Stimulated activated CD4-positive, alpha-beta T cell treated with anti-CD3 and anti-CD28 coated beads, Interleukin-1b, Interleukin-23, amount 100 ng/mL, for 4 hours (primary cell): ENCODE measurements at places on chromosomes 6 and 20.
A peak's percentile ranks its signal among the peaks of the same experiment; 100 is the strongest.

DNA sequence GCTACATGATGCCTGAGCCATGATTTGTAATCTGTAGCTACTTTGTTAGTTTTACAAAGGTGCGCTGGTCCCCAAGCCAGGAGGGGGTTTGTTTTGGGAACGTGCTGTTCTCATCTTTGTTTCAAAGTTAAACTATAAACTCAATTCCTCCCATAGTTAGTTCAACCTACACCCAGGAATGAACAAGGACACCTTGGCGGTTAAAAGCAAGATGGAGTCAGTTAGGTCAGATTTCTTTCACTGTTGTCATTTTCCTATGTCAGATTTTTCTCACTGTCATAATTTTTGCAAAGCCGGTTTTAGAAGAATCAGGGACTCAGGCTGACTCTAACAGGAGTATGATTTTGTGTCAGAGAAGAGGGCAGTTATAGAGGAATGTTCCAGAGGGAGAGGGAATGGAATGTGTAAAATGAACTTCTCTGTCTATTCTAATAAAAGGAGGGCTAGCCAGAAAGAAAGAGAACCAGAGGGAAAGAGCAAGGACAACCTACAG is 2.3 kb upstream of the GMPR start:
- no peak for DNase-seq

DNA sequence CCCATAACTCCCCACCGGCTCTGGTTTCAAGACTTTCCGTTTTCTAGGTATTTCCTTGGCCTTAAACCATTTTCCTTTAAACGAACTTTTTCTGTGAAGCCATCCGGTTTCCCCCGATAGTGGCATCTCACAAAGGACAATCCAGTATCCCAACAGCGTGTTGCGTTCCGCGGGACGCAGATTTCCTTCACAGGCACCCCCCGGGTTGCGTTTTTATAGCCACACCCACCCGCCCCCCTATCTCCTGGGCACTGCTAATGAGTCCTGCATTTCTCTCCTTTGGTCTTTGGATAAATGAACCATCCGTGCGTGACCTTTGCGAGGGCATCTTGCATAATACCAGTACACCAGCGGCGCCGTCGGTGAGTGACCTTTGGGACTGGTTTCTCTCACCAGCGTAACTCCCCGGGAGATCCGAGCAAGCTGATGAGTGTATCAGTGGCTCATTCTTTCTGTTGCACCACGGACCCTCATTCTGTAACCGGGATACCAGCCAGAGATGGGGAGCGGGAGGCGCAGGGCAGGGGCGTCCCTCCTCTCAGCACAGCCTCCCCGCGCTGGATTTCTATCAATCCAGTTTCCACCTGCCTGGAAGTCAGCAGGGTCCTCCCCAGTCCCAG is 586 bp upstream of the NQO2 start:
- DNase-seq: no peak

- DNase-seq: no peak
Observed at GRCh38 chr20:57921676-57922075, 211.9 kb upstream of the PMEPA1 start.

DNA sequence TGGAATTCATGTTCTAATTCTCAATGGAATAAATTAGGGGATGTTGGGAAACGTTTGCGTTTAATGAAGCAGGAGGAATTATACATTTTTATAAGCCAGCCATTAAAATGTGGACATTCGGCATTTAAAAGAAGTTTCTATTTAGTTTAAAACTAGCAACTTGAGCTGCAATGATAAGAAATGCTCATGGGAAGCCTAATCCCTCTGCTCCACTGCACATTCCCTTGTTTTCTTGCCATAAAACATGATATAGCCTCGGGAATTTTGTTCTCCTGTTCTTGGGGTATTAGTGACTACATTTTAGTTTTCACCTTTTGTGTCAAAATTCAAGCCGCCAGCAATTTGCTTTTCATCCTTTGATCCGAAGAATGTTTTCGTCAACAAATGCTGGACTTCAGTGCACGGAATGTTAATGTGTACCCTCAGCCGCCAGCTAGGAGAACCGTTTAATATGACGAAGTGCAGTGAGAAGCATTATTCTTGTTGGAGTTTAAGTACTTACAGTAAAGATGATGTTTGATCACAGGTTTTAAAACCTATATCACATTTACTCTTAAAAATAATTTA is 137.9 kb downstream of the HIVEP1 start:
- no peak for DNase-seq

- DNase-seq: no peak
Observed at GRCh38 chr6:119297049-119297448, 52.5 kb downstream of the MAN1A1 start.

- DNase-seq: no peak
Observed at GRCh38 chr6:158560836-158561320, 987 bp downstream of the TMEM181 start.

DNA sequence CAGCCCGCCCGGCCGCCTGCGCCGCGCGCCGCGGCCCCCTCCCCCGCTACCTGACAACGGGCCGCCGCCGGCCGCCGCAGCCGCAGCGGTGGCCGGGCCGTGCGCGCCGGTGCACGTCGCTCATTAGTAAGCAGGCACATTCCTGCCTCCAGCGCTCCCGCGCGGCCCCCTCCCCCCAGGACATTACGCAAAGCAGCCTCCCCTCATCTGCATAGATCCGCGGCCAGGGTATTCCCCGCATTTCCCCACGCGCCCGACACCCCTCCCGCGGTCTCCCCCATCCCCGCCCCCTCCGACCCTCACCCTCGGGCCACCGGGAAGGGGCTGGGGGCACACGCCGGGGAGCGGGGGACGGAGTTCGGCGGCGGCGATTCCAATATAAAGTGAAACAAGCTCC is at the start of gene HIVEP2:
Gene HIVEP2, minus strand, starts transcription at position 128 of the 397 bp plus-strand sequence. CDS start 170,438 bp downstream, outside the sequence.
- DNase-seq: peak; percentile 88

- no peak for DNase-seq
Observed at GRCh38 chr6:20778459-20778858, 244.2 kb downstream of the CDKAL1 start.

DNA sequence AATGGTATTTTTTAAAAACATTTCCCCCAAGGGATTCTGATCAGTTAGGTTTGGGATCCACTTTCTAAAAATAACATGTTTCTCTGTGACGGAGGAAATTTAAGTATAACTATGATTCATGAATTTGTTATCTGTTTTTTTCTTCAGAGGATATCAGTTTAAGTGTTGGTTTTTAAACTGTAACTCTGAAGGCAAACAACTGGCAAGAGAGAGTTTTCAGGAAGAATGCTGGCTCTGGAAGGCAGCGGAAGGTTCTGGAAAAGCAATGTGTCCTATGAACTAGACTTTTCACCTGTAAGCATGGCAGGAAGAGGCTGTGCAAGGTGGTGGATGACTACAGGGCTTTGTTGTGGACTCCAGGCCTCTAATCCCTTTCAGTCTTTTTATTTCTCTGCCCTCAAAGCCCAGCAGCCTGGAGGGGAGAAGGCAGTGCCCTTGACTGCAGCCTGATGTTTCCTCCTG is 153.1 kb downstream of the GMPR start:
- no peak for DNase-seq

DNA sequence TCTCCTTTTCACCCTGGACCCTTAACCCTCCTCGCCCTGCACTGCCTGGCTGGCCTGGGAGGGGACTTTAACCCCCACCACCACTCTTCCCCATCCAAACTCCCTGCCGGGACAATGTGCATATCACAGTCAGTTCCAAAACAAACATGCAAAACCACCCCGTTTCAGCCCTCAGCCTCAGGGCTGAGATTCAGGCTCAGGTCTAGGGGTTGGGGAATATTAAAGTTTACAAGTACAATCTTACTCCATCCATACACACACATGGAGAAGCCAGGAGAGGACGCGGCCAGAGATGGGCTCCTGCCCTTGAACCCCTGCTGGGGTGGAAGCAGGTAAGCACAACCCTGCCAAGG is 534 bp downstream of the KIAA1755 start:
- no peak for DNase-seq

- no peak for DNase-seq
Observed at GRCh38 chr6:42274898-42275297, 57.2 kb upstream of the MRPS10 start.

- DNase-seq: no peak
Observed at GRCh38 chr20:42588847-42589246, 600.9 kb downstream of the PTPRT start.

DNA sequence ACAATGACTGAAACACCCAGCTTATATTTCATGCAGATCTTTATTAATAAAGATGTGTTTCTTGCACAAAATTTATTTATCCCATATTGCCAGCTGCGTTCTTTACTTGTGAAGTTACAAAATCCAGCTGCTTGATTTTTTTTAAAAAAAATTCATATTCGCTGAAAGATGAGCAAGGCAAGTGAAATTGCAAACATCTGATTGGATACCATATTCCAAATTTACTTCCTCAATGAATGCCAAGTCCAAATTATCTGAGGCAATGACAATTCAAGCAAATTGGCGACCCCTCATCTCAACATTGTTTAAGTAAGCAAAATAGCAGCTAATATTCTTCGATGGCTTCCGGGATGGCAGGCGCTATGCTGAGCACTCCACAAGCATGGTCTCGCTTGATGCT is 37.7 kb downstream of the ZFP64 start:
- DNase-seq: no peak

- DNase-seq: no peak
Observed at GRCh38 chr6:22972771-22973170, 403.4 kb downstream of the HDGFL1 start.

DNA sequence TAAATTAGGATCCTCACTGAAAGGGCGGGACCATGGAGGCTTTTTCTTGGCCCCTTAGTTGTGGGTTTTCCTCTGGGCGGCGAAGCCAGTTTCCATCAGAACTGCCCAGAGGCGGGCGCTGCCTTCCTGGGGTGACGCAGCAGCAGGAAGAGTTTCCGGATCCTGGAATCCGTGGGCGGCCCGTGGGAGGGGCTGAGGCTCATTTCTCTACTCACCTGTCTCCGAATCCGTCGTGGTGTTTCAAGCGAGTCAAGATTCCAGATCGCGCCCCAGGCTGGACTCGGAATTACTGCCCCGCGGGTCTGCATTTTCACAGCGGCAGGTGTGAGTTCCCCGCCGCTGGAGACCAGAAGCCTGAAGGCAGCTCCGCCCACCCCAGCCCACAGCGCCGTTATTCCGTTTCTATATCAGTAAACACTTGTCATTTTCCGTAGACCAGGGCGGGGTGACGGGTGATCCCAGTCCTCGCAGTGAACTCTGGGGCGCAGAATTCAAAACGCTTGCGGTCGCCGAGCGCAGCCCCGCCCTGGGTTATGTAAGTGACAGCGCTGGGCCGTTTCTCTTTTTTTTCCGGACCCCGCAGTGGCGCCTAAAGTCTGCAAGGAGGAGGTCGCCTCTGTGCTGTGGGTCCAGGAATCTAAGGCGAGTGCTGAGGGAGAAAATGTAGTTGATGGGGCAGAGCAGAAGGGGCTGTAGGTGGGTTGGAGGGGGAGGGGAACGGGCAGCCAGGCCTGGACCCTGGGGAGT is 27.2 kb upstream of the POU5F1 start:
- peak; percentile 79 for DNase-seq

GRCh38 chr20:50296450-50297375 is 106.1 kb downstream of the CEBPB start:
- DNase-seq: no peak
